Activated CD4-positive, CD25-positive, alpha-beta regulatory T cell treated with anti-CD3 and anti-CD28 coated beads, Interleukin-2, amount 50 U/mL, for 72 hours (primary cell): ENCODE measurements at places on chromosomes 6 and 20.

GRCh38 chr6:163930012-163930411 lies 515.5 kb downstream of the QKI start:
- no peak for DNase-seq

- DNase-seq, result no peak
These were observed 37.9 kb downstream of the ABHD12 start for GRCh38 chr20:25352746-25353145.

DNA sequence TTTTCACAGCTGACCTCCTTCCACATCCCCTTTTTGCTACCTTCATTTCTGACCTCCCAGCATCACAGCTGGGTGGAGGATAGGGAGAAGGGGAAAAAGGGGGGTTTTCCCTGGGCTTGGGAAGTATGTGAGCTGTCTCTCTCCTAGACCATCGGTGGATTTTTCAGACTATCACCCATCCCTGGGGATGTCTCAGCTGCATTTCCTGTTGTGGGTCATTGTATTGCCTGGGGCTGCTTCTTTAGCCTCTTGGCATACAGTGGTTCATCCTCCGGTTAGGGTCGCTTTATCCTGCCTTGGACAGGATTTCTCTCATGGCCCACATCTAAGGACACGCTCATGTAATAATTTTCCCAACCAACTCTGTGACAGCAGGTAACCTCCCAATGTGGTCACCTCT lies 142.5 kb upstream of the ARG1 start:
- DNase-seq, result no peak

GRCh38 chr6:133756078-133756695 lies 132.7 kb upstream of the TCF21 start:
- DNase-seq, result no peak

DNA sequence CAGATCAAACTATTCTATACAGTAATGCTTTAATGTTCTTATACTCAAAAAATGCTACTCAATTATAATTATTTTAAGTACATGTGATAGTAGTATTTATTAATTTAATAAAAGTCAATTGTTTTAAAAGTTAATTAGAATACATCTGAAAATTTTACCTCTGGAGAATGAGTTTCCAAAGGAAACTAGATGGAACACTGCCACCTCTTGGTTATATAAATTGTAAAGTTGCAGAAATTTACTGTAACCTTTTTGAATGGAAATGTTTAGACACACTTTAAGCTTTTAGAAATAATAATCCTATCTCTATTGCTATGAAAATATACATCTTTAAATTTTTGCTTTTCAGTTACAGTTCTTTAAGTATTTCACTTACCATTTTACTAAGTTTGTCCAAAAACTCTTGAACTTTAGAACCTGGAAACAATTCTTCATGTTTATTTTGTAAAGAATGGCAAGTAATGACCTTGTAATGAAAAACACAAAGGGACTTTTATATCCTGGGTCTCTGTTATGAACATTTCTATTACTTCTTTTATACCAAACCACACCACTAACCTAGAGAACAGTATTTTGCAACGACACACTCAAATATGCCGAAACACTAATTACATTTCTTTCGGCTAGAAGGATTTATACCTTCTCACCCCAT lies 10.9 kb upstream of the BMP5 start:
- no peak for DNase-seq

GRCh38 chr20:2080532-2081224 lies 20.9 kb upstream of the STK35 start:
- DNase-seq, result no peak

GRCh38 chr20:400454-401275 lies 7.4 kb upstream of the RBCK1 start:
- DNase-seq, result no peak

- DNase-seq, result no peak
These were observed 202.9 kb downstream of the GMPR start for GRCh38 chr6:16441262-16441661.

DNA sequence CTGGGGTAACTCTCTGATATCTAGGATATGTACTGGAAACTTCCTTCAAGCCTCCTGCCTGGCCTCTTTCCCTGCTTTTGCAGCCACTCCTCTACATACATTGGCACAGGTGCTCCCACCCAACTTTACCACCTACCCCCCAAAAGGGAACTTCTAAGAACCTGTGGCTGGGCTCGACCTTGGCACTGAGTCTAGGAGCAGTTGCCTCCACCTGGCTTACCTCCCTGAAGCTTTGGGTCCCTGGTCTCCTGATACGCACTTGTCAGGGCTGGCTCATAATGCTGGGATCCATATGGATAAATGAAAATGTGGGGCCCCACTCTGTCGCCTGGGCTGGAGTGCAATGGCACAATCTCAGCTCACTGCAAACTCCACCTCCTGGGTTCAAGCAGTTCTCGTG lies 56.2 kb downstream of the SSR1 start:
- no peak for DNase-seq

- no peak for DNase-seq
These were observed 170.9 kb upstream of the AKAP12 start for GRCh38 chr6:151068761-151069312.

GRCh38 chr6:67615796-67616195 lies 1019.3 kb upstream of the ADGRB3 start:
- DNase-seq, result no peak

DNA sequence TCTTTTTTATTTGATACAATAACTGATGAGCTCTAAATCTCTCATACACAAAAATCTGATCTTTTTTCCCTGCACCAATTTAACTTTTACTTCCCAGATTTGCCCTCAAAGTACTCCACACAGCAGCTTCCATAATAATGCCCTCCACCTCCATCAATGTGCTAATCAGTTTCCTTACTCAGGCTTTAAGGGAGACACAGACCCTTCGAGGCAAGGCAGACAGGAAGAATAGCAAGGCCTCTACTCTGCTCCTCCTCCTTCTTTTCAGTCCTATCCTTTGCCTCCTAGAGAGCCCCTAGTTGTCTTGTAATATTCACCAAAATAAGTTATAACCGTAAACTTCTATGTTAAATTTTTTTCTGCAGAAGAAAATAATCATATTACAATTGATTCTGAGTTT lies 444.9 kb upstream of the RNF217 start:
- DNase-seq, result no peak

DNA sequence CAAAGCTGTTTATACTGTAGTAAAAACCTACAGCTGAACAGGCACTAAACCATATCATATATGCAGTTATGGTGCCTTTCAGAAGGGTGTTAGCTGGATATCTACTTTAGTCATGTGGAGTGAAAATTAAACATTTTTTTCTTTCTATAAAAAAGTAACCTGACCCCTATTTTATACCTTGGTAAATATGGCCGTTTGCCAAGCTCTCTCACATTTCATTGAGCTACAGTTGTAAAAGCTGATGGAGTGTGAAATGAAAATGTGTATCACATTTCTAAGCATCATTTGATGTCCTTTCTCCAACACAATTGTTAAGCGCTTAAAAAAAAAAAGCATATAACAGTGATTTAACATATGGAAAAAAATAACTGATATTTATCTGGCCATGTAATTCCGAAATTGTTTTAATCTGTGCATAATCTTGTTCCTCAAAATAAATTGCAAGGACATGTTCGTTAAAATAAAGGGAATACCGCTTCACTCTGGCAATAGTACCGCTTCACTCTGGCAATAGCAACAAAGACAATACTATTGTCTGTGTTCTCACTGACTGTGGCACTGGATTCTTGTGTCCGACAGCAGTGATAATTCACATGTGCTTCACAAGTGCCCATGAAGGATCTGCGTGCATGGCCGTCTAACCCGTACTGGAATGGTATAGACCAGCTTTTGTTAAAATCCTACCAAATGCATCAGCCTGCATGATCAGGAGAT lies 391.8 kb upstream of the SOX4 start:
- DNase-seq, result no peak

- DNase-seq, result no peak
These were observed 73.9 kb downstream of the AHI1 start for GRCh38 chr6:135423649-135424128.

GRCh38 chr20:39048000-39048696 lies 86.0 kb downstream of the DHX35 start:
- DNase-seq, result peak; percentile 75

- DNase-seq, result no peak
These were observed at the start of gene TMEM151B for GRCh38 chr6:44269921-44270525. Gene TMEM151B (plus strand): TSS chr6:44270450. CDS start chr6:44270743, 293 bp downstream.

DNA sequence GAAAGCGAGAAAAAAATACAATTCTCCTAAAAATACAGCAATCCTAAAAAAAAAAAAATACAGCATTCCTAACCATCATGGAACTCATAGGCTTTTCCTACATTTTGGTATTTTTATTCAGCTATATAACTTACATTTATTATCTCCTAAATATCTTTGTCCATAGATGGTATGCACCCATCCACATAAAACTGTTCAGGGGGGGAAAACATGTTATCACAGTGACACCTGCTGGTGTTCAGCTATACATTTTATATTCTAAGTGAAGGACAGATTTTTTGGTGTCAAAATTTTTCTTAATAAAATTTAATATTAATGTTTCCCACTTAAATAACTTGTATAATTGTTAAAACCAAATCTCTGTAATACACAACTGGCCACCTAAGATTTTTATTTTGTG lies 58.0 kb downstream of the BLOC1S5 start:
- no peak for DNase-seq

DNA sequence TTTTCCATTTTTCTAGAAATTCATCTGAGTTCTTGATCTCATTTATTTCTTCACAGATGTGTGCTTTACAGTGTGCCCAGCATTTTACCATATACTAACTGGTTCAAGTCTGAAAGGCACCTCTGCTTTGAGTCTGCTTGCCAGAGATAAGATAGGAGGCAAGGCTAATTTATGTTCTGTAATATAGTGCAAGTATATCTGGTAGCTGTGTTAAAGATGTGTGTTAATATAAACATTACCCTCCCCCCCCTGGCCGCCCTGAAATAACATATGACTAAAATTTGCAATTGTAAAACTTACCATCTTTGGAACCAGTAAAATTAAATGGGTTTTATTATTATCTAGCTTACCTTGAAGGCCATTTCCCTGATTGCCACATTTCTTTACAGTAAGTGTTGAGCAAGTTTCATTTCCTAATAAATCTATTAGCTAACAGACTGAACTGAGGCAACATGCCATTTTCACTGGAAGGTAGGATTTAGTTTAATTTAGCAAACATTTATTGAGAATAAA lies 2.7 kb downstream of the FBXO9 start:
- no peak for DNase-seq
